ENCODE measurements at places on chromosomes 11 and 22.

- no peak for DNase-seq
These were observed 23.6 kb downstream of the FBLN1 start for GRCh38 chr22:45526281-45526680.

GRCh38 chr22:19866665-19867009, 12.0 kb upstream of the GNB1L start:
- no peak for DNase-seq

DNA sequence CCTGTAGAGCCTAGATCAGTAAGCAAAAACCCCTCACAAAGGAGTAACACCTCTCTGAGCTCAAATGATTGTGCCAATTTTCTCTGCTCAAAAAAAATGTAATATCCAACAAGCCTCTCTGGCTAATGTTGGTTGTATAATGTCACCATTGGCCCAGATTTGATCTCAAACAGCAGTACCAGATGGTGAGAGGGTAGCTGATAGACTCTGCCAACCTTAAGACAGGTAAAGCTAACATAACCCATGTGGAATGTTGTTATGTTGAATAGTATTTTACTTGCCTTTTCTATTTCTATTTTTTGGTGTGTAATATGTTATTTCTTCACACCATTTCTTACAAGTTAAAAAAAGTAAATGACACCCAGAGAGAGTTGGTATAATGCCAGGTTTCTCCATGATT, 166.7 kb upstream of the GUCY1A2 start:
- no peak for DNase-seq

DNA sequence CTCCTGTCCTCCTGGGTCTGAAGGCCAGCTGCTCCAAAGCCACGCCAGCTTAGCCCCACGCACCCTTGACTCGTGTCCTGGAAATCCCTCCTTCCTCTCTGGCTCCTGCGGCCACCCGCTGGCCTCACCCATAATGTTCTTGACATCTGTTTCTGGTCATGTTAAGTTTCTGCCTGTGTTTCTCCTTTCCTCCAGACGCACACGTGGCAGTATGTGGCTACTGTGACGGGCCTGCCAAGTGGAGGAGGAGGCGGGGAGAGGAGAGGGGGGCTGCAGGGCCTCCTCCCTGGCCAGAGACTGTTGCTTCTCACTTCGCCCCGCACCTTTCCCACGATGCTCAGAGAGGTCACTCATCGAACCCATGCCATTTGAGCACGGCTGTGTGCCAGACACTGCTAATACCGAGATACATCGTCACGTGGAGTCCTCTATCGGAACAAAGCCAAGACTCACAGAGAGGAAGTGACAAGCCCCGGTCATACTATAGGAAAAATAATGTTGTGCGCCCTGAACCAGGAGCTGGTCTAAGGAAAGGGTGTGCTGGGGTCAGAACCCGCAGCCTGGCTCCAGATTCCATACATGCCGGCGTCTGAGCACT, 11.5 kb downstream of the C1QTNF6 start:
- peak; percentile 25 for DNase-seq

DNA sequence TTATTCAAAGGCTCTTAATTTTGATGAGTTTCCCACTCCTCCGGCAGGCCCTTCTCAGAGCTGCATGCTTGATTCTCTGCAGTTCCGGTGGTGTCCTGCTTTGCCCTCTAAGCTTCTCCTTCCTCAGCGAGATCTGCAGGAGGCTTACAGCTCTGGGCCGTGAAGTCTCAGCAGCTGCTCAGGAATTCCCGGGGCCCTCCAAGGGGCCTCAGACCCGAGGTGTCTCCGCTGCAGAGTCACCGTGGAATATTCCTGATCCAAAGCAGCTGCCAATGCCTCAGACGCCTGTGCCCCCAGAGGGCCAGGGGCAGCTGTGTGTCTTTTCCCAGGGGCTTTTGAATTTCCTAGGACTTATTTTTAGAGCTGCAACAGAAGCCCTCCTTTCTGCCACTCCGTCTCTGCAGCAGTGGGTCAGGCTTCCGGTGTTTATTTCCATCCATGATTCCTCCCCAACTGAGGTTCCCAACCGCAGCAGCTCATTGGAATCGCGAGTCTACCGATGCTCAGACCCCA, 37.2 kb downstream of the RPS6KA4 start:
- DNase-seq = no peak

All from nucleus accumbens (tissue), 56 donors.